H4 (cell line): ENCODE measurements at places on chromosomes 12 and 14. TPM values are rescaled to one million over a fixed set of nuclear protein-coding genes. Genes with fewer than 3 reads are reported as not detected.

RTN1 gene
- total RNA-seq, result 5.4 and 6.5 TPM in 2 replicates

- no peak for DNase-seq
Observed at GRCh38 chr12:110253176-110253575, 27.9 kb upstream of the ATP2A2 start.

DNA sequence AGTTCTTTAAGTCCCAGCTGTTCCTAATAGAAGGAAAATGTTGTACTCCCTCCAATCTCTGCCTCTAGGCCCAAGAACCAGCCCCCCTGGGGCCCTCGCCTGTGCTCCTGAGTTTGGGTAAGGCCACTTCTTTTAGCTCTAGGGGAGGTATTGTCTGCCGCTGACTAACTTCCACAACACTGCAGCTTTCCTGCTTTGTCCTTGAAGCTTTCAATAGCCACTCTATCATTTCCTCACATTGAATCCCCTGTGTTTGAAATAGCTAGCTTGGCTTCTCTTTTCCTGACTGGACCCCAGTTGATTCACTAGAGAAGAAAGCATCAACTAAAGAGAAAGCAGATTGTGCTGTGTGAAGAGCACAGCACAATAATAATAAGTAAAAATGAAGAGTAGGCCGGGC lies 28.8 kb downstream of the KRT80 start:
- DNase-seq, result no peak

GRCh38 chr14:71190770-71191374 lies 283.6 kb downstream of the PCNX1 start:
- DNase-seq, result no peak

FSCB gene
- 0.02 TPM in 1 of 2 replicates, not detected in the other for total RNA-seq

DNA sequence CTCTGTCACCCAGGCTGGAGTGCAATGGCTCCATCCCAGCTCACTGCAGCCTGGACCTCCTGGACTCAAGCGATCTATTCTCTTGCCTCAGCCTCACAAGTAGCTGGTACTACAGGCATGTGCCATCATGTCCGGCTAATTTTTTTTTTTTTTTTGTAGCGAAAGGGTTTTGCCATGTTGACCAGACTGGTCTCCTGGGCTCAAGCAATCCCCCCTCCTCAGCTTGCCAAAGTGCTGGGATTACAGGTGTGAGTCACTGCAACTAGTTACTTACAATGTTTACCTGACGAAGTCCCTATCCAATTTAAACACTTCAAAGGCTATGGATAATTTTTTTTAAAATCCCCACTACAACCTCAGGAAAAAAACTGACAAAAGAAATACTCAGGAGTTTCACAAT lies 1.8 kb downstream of the KRR1 start:
- no peak for DNase-seq

- peak; percentile 16 for DNase-seq
Observed at GRCh38 chr14:95998656-95999055, 40.5 kb upstream of the C14orf132 start.

GRCh38 chr14:75832621-75833297 lies 149.0 kb downstream of the TGFB3 start:
- no peak for DNase-seq

CELA1 gene
- total RNA-seq, result not detected in 2 replicates

- no peak for DNase-seq
Observed at GRCh38 chr12:103350116-103350515, 145.7 kb downstream of the C12orf42 start.

- peak; percentile 9 for DNase-seq
Observed at GRCh38 chr12:115088328-115088994, 404.5 kb upstream of the TBX3 start.

DNA sequence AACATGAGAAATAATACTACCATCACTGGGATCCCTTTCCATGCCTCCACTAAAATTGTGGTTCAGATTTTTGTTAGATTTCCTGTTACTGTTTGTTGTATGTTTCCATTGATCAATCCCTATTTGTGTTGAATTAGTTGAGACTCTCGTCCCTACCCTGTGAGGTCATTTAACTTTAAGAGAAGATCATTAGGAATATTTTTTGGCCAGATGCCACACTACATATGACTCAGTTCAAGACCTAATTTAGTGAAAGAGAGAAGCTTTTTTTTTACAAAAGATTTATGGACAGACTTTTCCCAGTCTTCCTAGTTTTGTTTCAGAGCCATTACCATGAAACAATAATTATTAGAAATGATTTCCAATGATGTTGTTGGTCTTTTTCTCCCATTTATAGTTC lies 35.5 kb downstream of the CPSF6 start:
- no peak for DNase-seq

GRCh38 chr14:104387022-104388010 lies 192.2 kb upstream of the C14orf180 start:
- DNase-seq, result no peak

STAT2 gene
- 125 and 159 TPM in 2 replicates for total RNA-seq

- DNase-seq, result peak; percentile 16
Observed at GRCh38 chr12:76266797-76267196, 81.4 kb downstream of the BBS10 start.

- no peak for DNase-seq
Observed at GRCh38 chr14:104792945-104793702, 2.4 kb downstream of the AKT1 start.

DNA sequence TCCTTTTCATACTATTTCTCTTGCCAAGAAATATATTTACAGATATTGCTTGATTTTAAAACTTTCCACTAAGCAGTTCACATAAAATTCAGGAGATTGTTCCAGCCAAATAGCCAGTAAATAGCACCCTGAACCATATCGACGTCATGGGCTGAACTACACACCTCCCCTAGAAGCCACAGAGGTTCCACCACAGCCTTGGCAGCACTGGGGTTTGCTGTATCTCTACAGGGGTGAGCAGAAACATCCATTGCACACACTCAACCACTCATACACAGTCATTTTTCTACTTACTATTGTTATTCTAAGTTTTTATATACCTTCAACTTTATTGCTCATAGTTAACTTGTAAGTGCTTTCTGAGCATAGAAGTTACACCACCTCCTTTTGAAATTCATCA lies 8.1 kb upstream of the EIF2S3B start:
- peak; percentile 23 for DNase-seq

- no peak for DNase-seq
Observed at GRCh38 chr12:77594366-77594765, 236.3 kb upstream of the NAV3 start.

BCDIN3D gene
- total RNA-seq, result 4.9 and 6.4 TPM in 2 replicates

TAS2R42 gene
- not detected in 2 replicates for total RNA-seq

NOVA1 gene
- 2.2 and 7.2 TPM in 2 replicates for total RNA-seq

DNA sequence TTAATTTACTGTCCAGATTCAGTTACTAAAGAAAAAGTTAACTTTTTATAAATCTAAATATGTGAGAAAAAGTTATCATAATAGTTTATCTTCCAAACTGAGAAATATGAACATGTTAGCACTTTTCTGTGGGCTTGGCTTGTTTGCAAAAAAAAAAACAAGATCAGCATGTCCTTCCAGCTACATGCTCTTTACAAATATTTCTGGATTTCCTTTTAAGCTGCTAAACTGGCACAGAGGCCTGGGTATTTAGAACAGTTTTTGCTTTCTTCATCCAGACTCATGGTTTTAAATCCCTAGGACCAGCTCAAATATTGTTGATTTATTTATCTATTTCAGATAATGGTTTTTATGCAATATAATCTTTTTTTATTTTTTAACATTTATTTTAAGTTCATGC lies 1444.5 kb upstream of the FLRT2 start:
- no peak for DNase-seq

GRCh38 chr14:88868558-88869159 lies 44.2 kb downstream of the TTC8 start:
- peak; percentile 7 for DNase-seq
